ENCODE measurements at places on chromosomes 3 and 15.
A peak's percentile ranks its signal among the peaks of the same experiment; 100 is the strongest.

- no peak for DNase-seq
Observed at GRCh38 chr15:94476686-94477085, 245.3 kb downstream of the MCTP2 start.

GRCh38 chr15:59741274-59741906 lies 52.3 kb upstream of the BNIP2 start:
- DNase-seq: peak; percentile 29

- no peak for DNase-seq
Observed at GRCh38 chr3:72142028-72142427, 357.1 kb upstream of the PROK2 start.

- no peak for DNase-seq
Observed at GRCh38 chr3:112302881-112303763, 9.1 kb upstream of the SLC9C1 start.

GRCh38 chr15:70479785-70480184 lies 283.6 kb downstream of the UACA start:
- no peak for DNase-seq

GRCh38 chr15:69114331-69114928 lies 46.0 kb upstream of the GLCE start:
- no peak for DNase-seq

DNA sequence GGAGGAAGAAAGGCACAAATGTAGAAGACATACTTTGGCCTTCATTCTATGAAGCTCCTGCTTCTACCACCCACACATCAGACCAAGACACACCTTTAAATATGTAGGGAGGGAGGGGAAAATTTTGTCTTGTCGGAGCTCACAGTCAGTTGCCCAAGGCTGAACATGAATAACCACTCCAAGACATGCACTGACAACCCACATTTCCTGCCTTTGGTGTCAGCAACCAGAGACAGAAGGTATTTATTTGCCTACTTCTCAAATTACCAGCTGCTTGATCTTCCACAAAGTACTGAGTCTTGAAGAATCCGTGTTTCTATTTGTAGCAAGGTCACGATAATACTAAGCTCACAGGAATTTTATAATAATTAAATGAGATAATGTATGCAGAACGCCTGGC lies 169.7 kb downstream of the KCNMB2 start:
- no peak for DNase-seq

DNA sequence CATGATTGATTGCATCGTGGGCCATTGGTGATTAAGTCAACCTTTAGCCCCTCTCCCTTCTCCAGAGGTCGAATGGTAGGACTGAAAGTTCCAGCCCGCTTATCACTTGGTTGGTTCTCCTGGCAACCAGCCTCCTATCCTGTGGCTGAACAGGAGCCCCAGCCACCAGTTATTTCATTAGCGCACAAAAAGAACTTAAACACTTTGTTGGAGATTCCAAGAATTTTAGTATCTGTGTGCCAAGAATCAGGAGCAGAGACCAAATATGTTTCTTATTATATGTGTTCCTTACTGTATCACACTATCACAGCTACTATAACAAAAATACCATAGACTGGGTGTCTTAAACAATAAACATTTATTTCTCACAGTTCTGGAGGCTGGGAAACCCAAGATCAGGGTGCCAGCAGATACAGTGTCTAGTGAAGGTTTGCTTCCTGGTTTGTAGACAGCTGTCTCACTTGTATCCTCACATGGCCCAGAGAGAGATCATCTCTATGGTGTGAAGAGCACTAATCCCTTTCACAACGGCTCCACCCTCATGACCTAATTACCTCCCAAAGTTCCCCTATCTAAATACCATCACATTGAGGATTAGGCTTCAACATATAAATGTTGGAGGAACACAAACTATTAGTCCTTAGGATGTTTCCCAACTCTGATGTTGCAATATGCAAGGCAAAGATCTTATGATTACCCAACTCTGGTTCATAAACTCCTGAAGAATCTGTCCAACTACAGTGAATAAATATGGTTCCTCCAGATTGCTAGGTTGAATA lies 30.5 kb upstream of the APH1B start:
- DNase-seq: no peak

- DNase-seq: no peak
Observed at GRCh38 chr3:193846569-193846968, 253.6 kb downstream of the OPA1 start.

- no peak for DNase-seq
Observed at GRCh38 chr3:117261983-117262421, 552.4 kb downstream of the TUSC7 start.

DNA sequence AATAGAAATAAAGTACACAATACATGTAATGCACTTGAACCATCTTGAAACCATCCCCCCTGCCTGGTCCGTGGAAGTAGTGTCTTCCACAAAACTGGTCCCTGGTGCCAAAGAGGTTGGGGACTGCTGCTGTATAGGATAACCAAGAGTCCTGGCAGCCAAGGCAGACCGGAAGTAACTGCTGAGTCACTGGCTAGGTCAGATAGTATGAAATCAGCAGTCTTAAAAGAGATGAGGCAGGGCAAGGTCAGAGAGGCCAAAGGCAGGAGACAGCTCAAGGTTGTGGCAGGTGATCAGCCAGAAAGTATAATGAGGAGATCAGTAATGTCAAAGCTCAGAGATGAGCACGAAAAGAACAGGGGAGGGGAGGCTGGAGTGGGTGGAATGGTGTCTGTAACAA lies 60.2 kb downstream of the MAP3K13 start:
- DNase-seq: no peak

- peak; percentile 43 for DNase-seq
Observed at GRCh38 chr3:19945969-19946831, 697 bp upstream of the RAB5A start.

DNA sequence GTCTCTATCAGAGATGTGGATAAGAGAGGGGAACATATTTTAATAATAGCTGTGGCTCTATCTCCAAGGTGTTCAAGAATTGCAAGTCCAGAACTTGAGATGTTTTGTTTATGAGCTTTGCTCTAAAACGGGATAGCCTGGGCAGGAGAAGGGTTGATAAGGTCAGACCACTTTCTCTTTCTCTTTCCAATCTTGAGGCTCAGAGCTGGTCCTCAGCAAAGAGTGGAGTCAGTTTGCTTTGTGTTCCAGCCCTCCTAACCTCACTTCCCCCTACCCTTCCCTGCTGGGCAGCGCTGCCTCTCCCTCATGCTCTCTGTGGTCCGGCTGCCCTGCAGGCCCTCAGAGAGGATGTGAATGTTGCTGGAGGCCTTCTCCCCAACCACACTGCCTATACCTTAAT lies 13.8 kb downstream of the KLHL6 start:
- no peak for DNase-seq

- DNase-seq: no peak
Observed at GRCh38 chr15:59197454-59197853, 9.2 kb upstream of the LDHAL6B start.

DNA sequence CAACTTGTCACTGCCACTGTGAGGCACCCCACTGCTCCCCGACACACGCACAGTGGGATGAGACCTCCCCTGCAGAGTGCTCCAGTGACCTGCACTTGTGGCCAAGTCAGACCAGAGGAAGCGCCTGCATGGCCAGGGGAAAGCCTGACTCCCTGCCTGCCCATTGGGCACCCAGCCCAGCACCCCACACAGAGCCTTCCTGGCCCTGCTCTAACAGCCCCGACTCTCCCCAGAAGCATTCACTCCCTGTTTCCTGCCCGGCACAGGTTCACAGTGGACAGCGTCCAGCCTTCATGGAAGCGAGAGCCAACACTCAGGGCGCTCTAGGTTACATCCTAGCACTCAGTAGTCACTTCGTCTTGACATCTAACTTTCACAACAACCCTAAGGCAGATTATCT lies 27.8 kb downstream of the RBPMS2 start:
- DNase-seq: no peak

- DNase-seq: no peak
Observed at GRCh38 chr15:96888764-96889163, 558.3 kb downstream of the NR2F2 start.

DNA sequence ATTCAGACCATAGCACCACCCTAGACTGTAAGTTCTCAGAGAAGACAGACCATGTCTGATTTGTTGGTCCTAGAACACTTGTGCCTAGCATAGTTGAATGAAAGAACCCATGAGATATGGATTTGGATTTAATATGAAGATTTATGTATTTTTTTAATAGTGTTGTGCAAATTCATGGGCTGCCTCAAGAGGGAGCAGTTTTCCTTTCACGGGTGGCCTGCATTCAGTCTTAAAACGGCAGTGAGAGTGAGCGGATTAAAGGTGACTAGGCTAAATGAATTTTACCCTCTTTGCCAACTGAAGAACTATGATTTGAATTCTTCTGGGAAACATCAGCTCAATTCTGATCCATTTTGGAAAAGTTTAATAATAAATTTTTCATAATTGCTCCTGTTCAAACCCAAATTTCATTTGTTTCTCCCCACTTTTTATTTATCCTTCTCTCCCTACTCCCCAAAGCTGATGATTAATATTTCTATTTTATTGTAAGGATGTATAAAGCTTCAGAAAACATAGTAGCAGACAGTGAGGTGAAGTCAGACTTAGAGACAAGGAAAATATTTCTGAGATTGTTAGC lies 67.3 kb downstream of the MORC1 start:
- DNase-seq: no peak

DNA sequence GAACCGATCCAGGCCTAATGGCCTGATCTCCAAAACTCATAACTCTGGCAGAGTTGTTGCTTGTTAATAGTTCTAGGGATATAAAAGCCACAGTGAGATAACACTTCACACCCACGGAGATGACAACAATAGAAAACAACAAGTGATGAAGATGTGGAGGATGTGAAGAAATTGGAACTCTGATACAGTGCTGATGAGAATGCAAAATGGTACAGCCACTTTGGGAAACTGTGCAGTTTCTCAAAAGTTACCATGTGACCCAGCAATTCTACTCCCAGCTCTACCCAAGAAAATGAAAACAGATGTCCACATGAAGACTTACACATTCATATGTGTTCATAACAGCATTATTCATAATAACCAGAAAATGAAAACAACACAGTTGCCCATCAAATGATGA lies 3.8 kb downstream of the CMTM7 start:
- DNase-seq: no peak

GRCh38 chr3:115401298-115401697 lies 222.0 kb upstream of the GAP43 start:
- peak; percentile 25 for DNase-seq

GRCh38 chr15:77529394-77530159 lies 103.1 kb downstream of the LINGO1 start:
- no peak for DNase-seq

DNA sequence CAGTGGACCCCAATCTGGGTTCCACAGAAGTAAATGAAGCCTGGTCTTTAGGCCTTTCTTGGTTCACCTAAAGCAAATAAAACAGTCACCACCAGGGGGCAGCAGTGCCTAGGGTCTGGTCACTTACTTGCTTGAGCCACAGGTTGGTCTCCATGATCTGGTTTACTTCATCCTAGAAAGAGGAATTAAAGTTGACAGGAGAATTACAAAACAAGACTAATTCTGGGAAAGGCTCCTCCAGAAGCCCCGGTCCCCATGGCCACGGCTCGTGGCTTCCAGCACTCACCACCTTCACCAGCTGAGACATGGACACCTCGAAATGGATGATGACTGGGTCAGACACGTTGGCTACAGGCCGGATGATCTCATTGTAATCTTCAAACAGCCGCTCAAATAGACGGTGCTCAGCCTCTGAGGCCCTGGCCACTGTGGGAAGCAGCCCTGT lies 2.3 kb downstream of the CHRNA3 start:
- peak; percentile 97 for DNase-seq

- no peak for DNase-seq
Observed at GRCh38 chr3:186464424-186465093, 79.6 kb downstream of the CRYGS start.

GRCh38 chr15:35499723-35500122 lies 46.2 kb downstream of the DPH6 start:
- DNase-seq: no peak

DNA sequence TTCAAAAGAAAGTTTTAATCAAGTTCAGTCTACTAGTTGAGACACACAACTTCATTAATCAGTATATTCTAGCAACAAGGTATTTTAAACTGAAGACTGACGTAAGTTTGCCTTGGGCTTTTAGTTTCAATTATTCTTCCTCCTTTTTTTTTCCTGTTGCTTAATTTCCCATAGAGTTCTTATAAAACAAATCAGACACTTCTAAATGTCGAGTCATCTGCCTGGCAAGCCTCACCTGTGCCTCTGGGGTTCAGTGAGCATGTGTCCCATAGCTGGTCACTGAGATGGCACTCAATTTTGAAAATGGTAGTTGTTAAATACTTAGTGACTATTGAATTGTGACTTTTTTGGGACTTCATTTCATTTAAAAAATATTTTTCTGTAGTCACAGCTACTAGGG lies 27.4 kb downstream of the NKIRAS1 start:
- DNase-seq: no peak

GRCh38 chr3:184778426-184779332 lies 33.3 kb upstream of the VPS8 start:
- no peak for DNase-seq

DNA sequence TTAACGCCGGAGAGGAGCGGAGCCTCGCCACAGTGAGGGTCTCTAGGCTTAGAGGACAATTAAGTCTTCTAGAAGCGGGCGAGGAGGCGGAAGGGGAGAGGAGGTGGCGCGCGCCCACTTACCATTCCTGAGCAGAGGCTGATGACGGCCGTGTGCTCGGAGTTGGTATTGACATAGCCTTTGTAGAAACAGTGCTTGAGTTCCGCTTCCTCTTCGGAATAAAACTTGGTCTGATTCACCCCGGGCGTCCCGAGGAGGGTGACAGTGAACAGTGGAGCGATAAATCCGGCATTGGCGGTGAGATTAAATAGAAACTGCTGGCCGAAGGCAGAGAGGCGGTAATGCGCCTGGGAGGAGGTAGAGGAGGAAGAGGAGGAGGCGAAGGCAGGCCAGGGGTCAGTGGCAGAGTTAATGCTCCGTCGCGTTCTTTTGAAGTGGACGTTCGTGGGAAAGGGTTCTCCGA lies 1.3 kb downstream of the ADAMTS9 start:
- peak; percentile 35 for DNase-seq
